ENCODE measurements at places on chromosomes 16 and 17. TPM values are rescaled to one million over a fixed set of nuclear protein-coding genes. Genes with fewer than 3 reads are reported as not detected.
A peak's percentile ranks its signal among the peaks of the same experiment; 100 is the strongest.

The HOXB1 gene
- not detected for total RNA-seq

The ANKS4B gene
- not detected for total RNA-seq

The EFNB3 gene
- total RNA-seq, result not detected

The PERCC1 gene
- 0.40 TPM for total RNA-seq

The CA5A gene
- not detected for total RNA-seq

The MC1R gene
- 1.4 TPM for total RNA-seq

The CA10 gene
- total RNA-seq, result not detected

The EMC8 gene
- 51.0 TPM for total RNA-seq

The KRT27 gene
- not detected for total RNA-seq

The TMEM235 gene
- total RNA-seq, result not detected

- peak overlapping the region; percentile 39 for H3K27ac ChIP-seq
- peaks cover 44% of the 10 kb centered on the region for H3K4me1 ChIP-seq
- H3K4me3 ChIP-seq, result no peak overlapping the region
- H3K27me3 ChIP-seq, result no peaks in the 10 kb centered on the region
- H3K36me3 ChIP-seq, result peaks cover 3% of the 10 kb centered on the region
These were observed 7.8 kb upstream of the MLLT6 start for GRCh38 chr17:38697061-38697820.

DNA sequence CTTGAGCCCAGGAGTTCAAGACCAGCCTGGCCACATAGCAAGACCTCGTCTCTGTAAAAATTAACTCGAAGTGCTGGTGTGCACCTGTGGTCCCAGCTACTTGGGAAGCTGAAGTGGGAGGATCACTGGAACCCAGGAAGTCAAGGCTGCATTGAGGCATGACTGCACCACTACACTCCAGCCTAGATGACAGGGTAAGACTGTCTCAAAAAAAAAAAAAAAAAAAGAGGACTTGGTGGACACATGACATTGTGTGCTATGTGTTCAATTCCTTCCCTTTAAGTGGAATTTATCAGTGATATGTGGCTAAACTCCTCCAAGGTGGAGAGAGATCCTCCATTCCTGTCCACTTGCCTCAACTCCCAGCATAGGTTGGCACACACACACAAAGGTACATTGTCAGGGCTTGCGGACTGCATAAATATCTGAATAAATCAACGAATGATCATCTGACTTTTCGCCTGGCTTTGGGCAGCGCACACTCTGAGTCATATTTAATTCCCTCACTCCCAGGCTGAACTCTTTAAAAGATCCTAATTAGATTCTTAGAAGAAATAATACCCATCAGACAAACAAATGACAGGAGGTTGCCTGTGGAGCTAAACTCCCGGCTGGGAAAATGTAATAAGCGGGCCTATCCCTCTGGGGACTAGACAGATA is 25.0 kb upstream of the SYT17 start:
- H3K36me3 ChIP-seq, result no peaks in the 10 kb centered on the region
- no peak overlapping the region for H3K27ac ChIP-seq
- peaks cover 16% of the 10 kb centered on the region for H3K27me3 ChIP-seq
- H3K4me3 ChIP-seq, result no peak overlapping the region
- no peak for DNase-seq
- no peaks in the 10 kb centered on the region for H3K4me1 ChIP-seq

GRCh38 chr17:7249214-7249613 is 2.3 kb downstream of the CTDNEP1 start:
- no peaks in the 10 kb centered on the region for H3K27me3 ChIP-seq
- peaks cover 36% of the 10 kb centered on the region for H3K4me1 ChIP-seq
- H3K36me3 ChIP-seq, result peaks cover 36% of the 10 kb centered on the region
- H3K27ac ChIP-seq, result peak overlapping the region; percentile 35

- H3K27me3 ChIP-seq, result no peaks in the 10 kb centered on the region
- no peak overlapping the region for H3K4me3 ChIP-seq
- H3K36me3 ChIP-seq, result no peaks in the 10 kb centered on the region
These were observed 21.4 kb downstream of the BAHCC1 start for GRCh38 chr17:81416612-81417011.

GRCh38 chr17:82876602-82877379 is 37.0 kb upstream of the ZNF750 start:
- no peaks in the 10 kb centered on the region for H3K27me3 ChIP-seq
- H3K4me3 ChIP-seq, result no peak overlapping the region
- peaks cover 12% of the 10 kb centered on the region for H3K36me3 ChIP-seq
- no peak for DNase-seq
- peaks cover 39% of the 10 kb centered on the region for H3K4me1 ChIP-seq

GRCh38 chr17:28518578-28518977 is 12.4 kb downstream of the FOXN1 start:
- no peak overlapping the region for H3K4me3 ChIP-seq
- H3K27ac ChIP-seq, result no peak overlapping the region
- H3K4me1 ChIP-seq, result peaks cover 2% of the 10 kb centered on the region
- H3K27me3 ChIP-seq, result no peaks in the 10 kb centered on the region
- H3K36me3 ChIP-seq, result no peaks in the 10 kb centered on the region
- no peak for DNase-seq

DNA sequence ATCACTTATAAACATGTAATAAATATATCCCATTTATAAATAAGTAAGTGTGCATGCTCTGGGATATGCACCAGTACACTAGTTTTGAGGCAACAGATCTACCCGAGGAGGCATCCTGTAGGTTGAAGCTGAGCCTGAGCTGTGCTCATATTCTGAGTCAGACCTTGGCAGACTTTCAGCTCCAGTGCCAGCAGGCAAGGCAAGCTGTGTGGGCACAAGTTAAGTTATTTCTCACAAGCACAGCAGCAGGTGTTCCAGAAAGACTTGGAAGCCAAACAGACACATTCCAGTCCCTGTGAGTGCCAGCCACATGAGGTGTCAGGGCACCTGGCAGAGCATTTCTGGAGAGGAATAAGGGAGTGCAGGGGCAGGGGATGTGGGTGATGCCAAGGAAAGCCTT is 1.3 kb upstream of the CLEC19A start:
- peaks cover 7% of the 10 kb centered on the region for H3K27me3 ChIP-seq
- no peak overlapping the region for H3K27ac ChIP-seq
- DNase-seq, result no peak
- H3K4me1 ChIP-seq, result no peaks in the 10 kb centered on the region

- no peak for DNase-seq
- H3K4me3 ChIP-seq, result no peak overlapping the region
- no peaks in the 10 kb centered on the region for H3K36me3 ChIP-seq
These were observed 103.2 kb downstream of the NTN1 start for GRCh38 chr17:9124554-9124935.

DNA sequence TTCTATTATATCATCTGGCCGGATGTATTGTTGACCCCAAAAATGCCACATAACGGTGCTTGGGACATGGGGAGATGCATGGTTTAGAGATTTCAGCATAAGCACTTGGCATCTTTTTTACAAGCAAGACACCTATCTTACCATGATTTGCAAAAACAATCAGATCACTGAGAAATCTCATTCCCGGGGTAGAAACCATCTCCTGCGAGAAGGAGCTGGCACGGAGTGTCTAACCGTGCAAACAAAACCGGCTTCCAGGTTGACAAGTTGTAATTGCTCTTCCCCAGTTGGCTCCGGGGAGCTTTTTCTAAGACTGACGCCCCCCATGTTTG is 1.0 kb downstream of the SLC16A6 start:
- H3K4me1 ChIP-seq, result peaks cover 38% of the 10 kb centered on the region
- H3K36me3 ChIP-seq, result peaks cover 17% of the 10 kb centered on the region
- DNase-seq, result no peak
- peak overlapping the region; percentile 97 for H3K4me3 ChIP-seq
- H3K27me3 ChIP-seq, result no peaks in the 10 kb centered on the region

DNA sequence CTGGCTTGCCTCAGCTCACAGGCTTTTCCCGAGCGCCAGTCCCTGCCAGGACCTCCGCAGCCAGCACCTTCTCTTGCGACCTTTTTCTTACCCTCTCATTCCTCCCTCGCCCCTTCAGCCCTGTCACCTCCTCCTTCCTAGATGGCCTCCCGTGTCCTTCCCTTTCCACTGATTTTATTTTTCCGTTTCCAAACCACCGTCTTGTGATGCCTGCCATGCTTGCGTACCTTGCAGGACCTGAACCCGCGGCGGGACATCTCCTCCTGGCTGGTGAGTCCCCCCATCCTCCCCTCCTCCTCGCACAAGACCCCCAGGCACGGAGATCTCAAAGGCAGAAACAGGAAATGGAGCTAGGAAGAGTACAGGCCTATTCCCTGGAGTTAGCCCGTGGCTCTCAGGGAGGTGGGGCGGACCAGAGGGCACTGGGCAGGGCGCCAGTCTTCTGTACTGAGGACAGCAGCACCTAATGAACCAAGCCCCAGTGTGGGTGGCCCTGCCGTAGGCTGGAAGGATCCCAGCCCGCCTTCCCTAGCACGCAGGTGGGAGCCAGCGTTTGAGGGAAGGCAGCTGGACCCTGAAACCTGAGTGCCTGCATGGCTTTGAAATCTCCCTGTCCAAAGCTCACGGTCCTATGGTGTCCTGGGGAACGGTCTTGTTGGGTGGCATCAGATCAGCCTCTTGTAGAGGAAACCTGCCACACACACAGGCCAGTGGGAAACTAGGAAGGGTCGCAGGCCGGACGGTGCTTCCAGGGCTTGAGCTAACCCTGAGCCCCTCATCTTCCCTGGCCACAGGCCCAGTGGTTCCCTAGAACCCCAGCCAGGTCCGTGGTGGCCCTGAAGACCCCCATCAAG is 612 bp downstream of the CISD3 start:
- DNase-seq, result no peak
- peaks cover 76% of the 10 kb centered on the region for H3K4me1 ChIP-seq
- peak overlapping the region; percentile 93 for H3K27ac ChIP-seq
- peaks cover 32% of the 10 kb centered on the region for H3K36me3 ChIP-seq
- H3K27me3 ChIP-seq, result peaks cover 4% of the 10 kb centered on the region

- no peaks in the 10 kb centered on the region for H3K4me1 ChIP-seq
- peak; percentile 14 for DNase-seq
- H3K27ac ChIP-seq, result no peak overlapping the region
These were observed 52.6 kb downstream of the ZFHX3 start for GRCh38 chr16:72995151-72995881.

DNA sequence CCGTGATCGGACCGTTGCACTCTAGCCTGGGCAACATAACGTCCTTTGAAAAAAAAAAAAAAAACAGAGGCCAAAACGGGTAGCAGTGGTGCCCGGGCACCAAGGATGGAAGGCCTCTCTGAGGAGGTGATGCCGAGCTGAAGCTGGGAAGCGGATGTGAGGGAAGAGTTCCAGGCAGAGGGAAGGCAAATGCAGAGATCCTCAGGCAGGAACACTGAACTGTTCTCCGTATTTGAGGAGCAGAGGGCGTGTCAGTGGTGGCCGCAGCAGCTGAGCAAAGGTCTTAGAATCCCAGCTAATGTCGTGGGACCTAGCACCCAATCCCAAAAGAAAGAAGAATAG is 656 bp upstream of the KCTD13 start:
- peak overlapping the region; percentile 90 for H3K4me3 ChIP-seq
- H3K27me3 ChIP-seq, result no peaks in the 10 kb centered on the region
- DNase-seq, result no peak
- peaks cover 34% of the 10 kb centered on the region for H3K4me1 ChIP-seq

- no peak overlapping the region for H3K4me3 ChIP-seq
- no peaks in the 10 kb centered on the region for H3K27me3 ChIP-seq
- H3K4me1 ChIP-seq, result no peaks in the 10 kb centered on the region
- H3K27ac ChIP-seq, result no peak overlapping the region
- peaks cover 9% of the 10 kb centered on the region for H3K36me3 ChIP-seq
These were observed 16.8 kb downstream of the POLR3E start for GRCh38 chr16:22313876-22314470.

GRCh38 chr17:39064374-39064773 is 87.1 kb downstream of the PLXDC1 start:
- H3K4me1 ChIP-seq, result peaks cover 3% of the 10 kb centered on the region
- H3K27ac ChIP-seq, result no peak overlapping the region
- no peak for DNase-seq
- H3K4me3 ChIP-seq, result no peak overlapping the region
- no peaks in the 10 kb centered on the region for H3K36me3 ChIP-seq

GRCh38 chr17:39011907-39012468 is 44.8 kb upstream of the FBXO47 start:
- H3K27ac ChIP-seq, result no peak overlapping the region
- no peaks in the 10 kb centered on the region for H3K27me3 ChIP-seq
- no peak for DNase-seq
- no peak overlapping the region for H3K4me3 ChIP-seq

GRCh38 chr16:87145181-87146176 is 171.7 kb downstream of the C16orf95 start:
- H3K4me1 ChIP-seq, result no peaks in the 10 kb centered on the region
- DNase-seq, result no peak
- H3K36me3 ChIP-seq, result peaks cover 1% of the 10 kb centered on the region
- H3K27me3 ChIP-seq, result no peaks in the 10 kb centered on the region

GRCh38 chr16:70685938-70686375 is at the start of gene MTSS2:
Gene MTSS2 (minus strand): TSS chr16:70686053. CDS start chr16:70685791, 262 bp downstream.
- DNase-seq, result peak; percentile 52
- peaks cover 4% of the 10 kb centered on the region for H3K27me3 ChIP-seq
- H3K4me1 ChIP-seq, result peaks cover 12% of the 10 kb centered on the region
- no peaks in the 10 kb centered on the region for H3K36me3 ChIP-seq

DNA sequence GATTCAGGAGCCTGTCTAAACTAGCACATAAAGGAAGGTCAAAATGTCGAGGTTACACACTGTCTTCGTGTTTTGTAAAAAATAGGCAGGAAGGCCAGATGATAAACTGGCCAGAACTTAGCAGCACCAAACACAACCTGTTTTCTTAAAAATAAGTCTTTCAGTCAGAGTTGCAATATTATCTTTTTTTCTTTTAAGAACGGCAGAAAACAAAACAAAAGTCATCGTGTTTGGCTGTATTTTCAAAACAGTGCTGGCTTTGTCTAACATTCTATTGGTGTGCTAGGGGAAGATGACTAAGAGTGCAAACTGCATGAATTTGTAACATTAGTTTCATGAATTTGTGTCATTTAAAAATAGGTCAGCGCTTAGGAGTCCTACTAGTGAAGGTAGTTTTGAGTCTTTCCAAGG is 5.3 kb downstream of the MAF start:
- no peak overlapping the region for H3K4me3 ChIP-seq
- peaks cover 5% of the 10 kb centered on the region for H3K4me1 ChIP-seq
- H3K36me3 ChIP-seq, result no peaks in the 10 kb centered on the region
- no peak for DNase-seq

GRCh38 chr16:24962747-24963146 is 52.4 kb downstream of the ARHGAP17 start:
- H3K4me1 ChIP-seq, result no peaks in the 10 kb centered on the region
- DNase-seq, result no peak
- H3K27ac ChIP-seq, result no peak overlapping the region
- H3K36me3 ChIP-seq, result peaks cover 58% of the 10 kb centered on the region

- H3K4me3 ChIP-seq, result no peak overlapping the region
- DNase-seq, result no peak
- H3K36me3 ChIP-seq, result no peaks in the 10 kb centered on the region
- peaks cover 10% of the 10 kb centered on the region for H3K4me1 ChIP-seq
These were observed 7.1 kb downstream of the ERBB2 start for GRCh38 chr17:39706921-39707337.
